Immature natural killer cell (primary cell): ENCODE measurements at places on chromosomes 11 and 22. TPM values are rescaled to one million over a fixed set of nuclear protein-coding genes. Genes with fewer than 3 reads are reported as not detected.

TBX10 gene
- not detected for polyA plus RNA-seq

NEFH gene
- not detected for polyA plus RNA-seq

MMP10 gene
- not detected for polyA plus RNA-seq

OR5AK2 gene
- polyA plus RNA-seq, result not detected

HDHD5 gene
- polyA plus RNA-seq, result 67.7 TPM

MMP12 gene
- not detected for polyA plus RNA-seq

OVOL1 gene
- polyA plus RNA-seq, result not detected

LARGE2 gene
- polyA plus RNA-seq, result not detected

PRDM11 gene
- 1.2 TPM for polyA plus RNA-seq

CHRDL2 gene
- polyA plus RNA-seq, result not detected

APOL4 gene
- 0.25 TPM for polyA plus RNA-seq

MRPL16 gene
- polyA plus RNA-seq, result 77.5 TPM

CCDC89 gene
- polyA plus RNA-seq, result not detected

OR8H3 gene
- not detected for polyA plus RNA-seq

STK33 gene
- polyA plus RNA-seq, result not detected

SCGB1C1 gene
- not detected for polyA plus RNA-seq

RTN4RL2 gene
- polyA plus RNA-seq, result 0.71 TPM

OR8J3 gene
- not detected for polyA plus RNA-seq

TRIM49 gene
- not detected for polyA plus RNA-seq

RNF121 gene
- polyA plus RNA-seq, result 13.4 TPM

HSPA8 gene
- 797 TPM for polyA plus RNA-seq

MTFP1 gene
- polyA plus RNA-seq, result 18.7 TPM

XKR3 gene
- polyA plus RNA-seq, result not detected

VPREB1 gene
- polyA plus RNA-seq, result not detected

GAB2 gene
- polyA plus RNA-seq, result not detected

ZNF70 gene
- polyA plus RNA-seq, result 0.29 TPM
